Thoracic aorta (tissue), 2 donors: ENCODE measurements at places on chromosomes 16 and 17.
A peak's percentile ranks its signal among the peaks of the same experiment; 100 is the strongest.

DNA sequence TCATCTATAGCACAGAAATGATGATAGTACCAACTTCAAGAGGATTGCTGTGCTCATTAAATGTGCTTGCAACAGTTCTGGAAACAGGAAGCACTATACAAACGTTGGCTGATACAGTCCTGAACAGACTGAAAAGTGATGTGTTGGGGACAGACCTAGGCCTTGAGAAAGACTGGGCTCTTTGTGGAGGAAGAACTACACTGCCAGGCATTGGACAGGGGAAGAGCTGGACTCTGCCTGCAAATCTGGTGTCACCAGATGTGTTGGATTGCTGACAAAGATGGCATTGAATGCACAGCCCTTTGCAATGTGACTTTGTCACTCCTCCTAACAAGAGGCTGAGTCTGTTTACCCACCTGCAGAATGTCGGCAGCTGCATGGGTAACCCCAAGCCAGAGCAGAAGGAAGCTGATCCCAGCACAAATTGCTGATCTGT is 12.4 kb upstream of the ST6GALNAC2 start:
- no peak for DNase-seq
- no peaks in the 10 kb centered on the region for H3K36me3 ChIP-seq
- no peaks in the 10 kb centered on the region for H3K4me1 ChIP-seq
- no peak overlapping the region for H3K4me3 ChIP-seq
- H3K27me3 ChIP-seq: no peaks in the 10 kb centered on the region

DNA sequence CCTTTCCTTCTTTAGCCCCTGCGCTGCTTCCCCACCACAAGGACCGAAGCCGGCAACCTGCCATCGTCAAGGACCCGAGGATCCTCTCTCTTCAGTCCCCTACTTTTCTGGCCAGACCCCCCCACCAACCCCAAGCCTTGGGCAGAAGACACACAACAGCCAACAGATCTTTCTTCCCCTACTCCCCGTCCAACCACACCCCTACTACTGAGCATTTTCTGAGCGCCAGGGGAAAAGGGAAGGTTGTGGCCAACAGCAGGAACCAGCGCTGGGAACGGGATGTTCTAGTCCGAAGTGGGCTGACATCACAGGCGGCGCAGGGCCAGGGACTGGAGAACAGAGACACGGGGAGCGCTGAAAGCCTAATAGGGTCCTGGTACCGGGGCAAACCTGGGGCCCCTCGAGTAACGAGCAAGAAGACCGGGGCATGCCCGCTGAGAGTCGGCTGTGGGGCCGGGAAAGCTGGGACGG is 528 bp downstream of the PER1 start:
- peaks cover 41% of the 10 kb centered on the region for H3K36me3 ChIP-seq
- H3K4me1 ChIP-seq: peaks cover 18% of the 10 kb centered on the region
- peak overlapping the region; percentile 76 for H3K4me3 ChIP-seq
- no peaks in the 10 kb centered on the region for H3K27me3 ChIP-seq

DNA sequence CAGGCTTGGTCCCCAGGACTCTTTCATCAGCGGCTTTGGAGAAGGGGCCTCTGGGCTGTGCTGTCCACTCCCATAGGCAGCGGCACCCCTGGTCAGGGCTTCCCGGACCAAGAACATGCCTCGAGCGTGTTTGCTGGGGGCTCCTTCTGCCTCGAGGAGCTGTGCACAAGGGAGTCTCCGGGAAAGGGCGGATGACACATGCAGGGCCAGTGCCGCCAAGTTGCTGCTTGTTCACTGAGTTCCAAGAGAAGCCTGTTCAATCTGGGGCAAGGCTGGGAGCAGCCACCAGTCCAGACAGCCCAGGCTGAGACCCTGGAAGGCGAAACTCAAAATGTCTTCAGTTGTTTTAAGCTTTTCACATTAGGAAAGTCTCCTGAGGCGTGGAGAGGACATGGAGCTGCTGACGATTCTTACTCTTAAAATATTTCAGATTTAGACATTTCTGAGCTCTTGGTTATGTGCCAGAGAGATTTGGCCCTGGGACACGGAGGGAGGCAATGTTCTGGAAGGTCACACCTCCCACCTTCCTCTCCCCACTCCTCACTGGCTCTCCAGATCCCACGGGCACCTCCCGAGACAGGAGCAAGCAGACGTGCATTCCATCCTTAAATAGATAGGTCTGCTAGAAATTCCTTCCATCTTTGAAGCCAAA is 84.5 kb upstream of the ZNF469 start:
- H3K4me1 ChIP-seq: peaks cover 10% of the 10 kb centered on the region
- H3K36me3 ChIP-seq: no peaks in the 10 kb centered on the region
- H3K4me3 ChIP-seq: peak overlapping the region; percentile 4
- peak; percentile 25 for DNase-seq
- peak overlapping the region; percentile 54 for H3K27ac ChIP-seq
- H3K27me3 ChIP-seq: no peaks in the 10 kb centered on the region

DNA sequence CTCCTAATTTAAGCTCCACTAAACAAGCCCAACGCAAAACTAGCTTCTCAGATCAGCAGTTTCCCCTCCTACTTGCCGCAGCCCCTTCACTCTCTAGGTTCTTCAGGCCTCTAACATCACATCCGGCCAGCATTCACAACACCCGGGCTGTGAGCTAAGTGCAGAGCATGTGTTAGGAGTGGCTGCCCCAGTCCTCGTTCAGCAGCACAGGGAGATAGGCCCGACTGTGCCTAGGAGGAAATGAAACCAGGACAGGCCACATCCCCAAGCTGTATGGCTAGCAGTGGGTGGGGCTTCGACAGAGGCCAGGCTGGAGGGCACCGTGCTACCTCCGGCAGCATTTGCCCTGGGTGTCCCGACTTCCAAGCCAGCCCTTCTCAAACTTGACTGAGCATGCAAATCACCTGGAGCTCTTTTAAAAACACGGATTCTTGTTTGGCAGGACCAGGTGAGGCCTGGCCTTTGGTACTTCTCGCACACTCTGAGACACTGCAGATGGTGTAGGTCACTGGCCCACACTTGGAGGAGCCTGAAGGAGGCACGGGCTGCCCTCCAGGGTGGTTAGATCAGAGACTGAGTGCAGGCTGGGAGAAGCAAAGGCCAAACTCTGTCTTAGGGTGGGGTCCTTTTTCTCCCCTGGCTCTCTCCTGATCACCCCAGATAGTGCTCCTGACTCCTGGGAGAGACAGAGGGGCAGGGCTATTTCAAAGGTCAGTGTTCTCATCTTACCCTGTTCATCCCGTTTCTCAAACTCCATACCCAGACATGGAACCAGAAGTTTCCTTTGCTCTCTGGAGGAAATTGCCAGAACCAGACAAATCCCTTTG is 202.0 kb downstream of the C16orf78 start:
- H3K4me1 ChIP-seq: no peaks in the 10 kb centered on the region
- no peak overlapping the region for H3K27ac ChIP-seq
- H3K4me3 ChIP-seq: no peak overlapping the region
- no peak for DNase-seq
- H3K27me3 ChIP-seq: no peaks in the 10 kb centered on the region
- H3K36me3 ChIP-seq: no peaks in the 10 kb centered on the region

GRCh38 chr17:35730400-35731005 is 936 bp upstream of the RASL10B start:
- no peak overlapping the region for H3K27ac ChIP-seq
- peaks cover 32% of the 10 kb centered on the region for H3K4me1 ChIP-seq
- no peaks in the 10 kb centered on the region for H3K36me3 ChIP-seq

DNA sequence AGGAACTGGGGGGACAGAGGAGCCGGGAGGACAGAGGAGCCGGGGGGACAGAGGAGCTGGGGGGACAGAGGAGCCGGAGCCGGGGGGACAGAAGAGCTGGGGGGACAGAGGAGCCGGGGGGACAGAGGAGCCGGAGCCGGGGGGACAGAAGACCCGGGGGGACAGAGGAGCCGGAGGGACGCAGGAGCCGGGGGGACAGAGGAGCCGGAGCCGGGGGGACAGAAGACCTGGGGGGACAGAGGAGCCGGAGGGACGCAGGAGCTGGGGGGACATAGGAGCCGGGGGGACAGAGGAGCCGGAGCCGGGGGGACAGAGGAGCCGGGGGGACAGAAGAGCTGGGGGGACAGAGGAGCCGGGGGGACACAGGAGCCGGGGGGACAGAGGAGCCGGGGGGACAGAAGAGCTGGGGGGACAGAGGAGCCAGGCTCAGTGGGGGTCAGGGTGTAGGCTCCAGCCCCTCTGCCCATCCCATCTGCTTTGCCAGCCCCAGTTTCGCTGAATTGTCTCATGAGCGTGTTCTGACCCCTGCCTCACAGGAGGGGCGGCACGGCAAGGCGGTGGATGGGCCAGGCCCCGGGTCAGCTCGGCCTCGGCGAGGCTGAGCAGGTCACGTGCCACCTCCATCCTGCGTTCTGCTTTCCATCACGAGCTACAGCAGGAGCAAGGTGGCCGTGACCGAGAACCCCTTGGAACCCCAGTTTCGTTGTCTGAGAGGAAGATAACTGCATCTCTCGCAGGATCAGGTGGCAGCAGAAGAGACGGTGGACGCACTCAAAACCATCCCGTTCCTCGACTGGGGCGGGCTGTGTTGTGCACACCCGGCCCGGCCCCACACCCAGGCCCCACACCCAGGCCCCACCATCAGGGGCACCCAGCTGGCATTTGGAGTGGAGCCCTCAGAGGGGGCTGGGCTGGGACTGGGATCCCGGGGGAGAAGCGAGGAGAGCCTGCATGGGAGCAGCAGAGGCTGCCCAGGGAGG is 26.1 kb upstream of the CBFA2T3 start:
- no peak overlapping the region for H3K4me3 ChIP-seq
- no peaks in the 10 kb centered on the region for H3K27me3 ChIP-seq
- H3K36me3 ChIP-seq: no peaks in the 10 kb centered on the region
- DNase-seq: no peak

- H3K4me1 ChIP-seq: peaks cover 8% of the 10 kb centered on the region
- no peak for DNase-seq
- H3K27me3 ChIP-seq: no peaks in the 10 kb centered on the region
- H3K27ac ChIP-seq: no peak overlapping the region
- H3K36me3 ChIP-seq: no peaks in the 10 kb centered on the region
- no peak overlapping the region for H3K4me3 ChIP-seq
These were observed 196.7 kb downstream of the FTO start for GRCh38 chr16:53900667-53901066.
